ENCODE measurements at places on chromosomes 4 and X.

GRCh38 chrX:3299636-3300035, 46.8 kb downstream of the MXRA5 start:
- no peak for DNase-seq

GRCh38 chr4:145003675-145004074, 94.3 kb downstream of the ANAPC10 start:
- DNase-seq, result no peak

DNA sequence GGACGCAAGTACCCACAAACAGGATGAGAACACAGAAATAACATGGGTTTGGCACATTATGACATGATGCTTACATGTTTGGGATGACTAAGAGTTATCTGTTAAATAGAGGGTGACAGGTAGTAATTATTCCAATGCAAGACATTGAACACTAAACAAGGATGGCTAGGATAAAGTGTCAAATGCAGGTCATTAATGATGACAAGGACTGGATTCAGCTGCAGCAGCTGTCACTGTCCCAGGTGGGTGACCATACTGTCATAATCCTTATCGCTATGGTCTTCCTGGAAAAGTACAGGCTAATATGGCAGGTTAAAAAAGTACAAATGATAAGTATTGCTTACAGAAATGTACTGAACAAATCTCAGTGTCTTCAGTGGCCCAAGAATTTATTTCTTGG, 123.9 kb downstream of the ANTXR2 start:
- no peak for DNase-seq

GRCh38 chr4:82268050-82268825, 105.6 kb downstream of the HNRNPD start:
- DNase-seq, result peak; percentile 6

DNA sequence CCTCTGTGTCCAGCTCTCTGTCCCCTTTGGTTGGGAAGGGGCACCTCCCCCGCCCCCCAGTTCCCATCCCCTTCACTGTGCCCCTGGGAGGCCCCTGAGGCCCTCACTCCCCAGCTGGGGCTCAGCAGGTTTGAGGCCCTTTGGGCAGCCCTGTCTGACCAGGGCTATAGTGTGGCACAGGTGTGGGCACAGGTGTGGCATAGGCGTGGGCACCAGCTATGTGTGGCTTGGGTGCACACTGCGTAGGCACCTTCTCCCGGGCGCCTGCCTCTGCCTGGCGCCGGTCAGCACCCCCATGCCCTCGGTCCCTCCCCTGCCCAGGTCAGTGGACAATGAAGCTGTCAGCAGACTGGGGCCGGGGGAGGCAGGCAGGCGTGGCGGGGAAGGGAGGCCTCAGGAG, 7.5 kb upstream of the FGFR3 start:
- DNase-seq, result no peak

DNA sequence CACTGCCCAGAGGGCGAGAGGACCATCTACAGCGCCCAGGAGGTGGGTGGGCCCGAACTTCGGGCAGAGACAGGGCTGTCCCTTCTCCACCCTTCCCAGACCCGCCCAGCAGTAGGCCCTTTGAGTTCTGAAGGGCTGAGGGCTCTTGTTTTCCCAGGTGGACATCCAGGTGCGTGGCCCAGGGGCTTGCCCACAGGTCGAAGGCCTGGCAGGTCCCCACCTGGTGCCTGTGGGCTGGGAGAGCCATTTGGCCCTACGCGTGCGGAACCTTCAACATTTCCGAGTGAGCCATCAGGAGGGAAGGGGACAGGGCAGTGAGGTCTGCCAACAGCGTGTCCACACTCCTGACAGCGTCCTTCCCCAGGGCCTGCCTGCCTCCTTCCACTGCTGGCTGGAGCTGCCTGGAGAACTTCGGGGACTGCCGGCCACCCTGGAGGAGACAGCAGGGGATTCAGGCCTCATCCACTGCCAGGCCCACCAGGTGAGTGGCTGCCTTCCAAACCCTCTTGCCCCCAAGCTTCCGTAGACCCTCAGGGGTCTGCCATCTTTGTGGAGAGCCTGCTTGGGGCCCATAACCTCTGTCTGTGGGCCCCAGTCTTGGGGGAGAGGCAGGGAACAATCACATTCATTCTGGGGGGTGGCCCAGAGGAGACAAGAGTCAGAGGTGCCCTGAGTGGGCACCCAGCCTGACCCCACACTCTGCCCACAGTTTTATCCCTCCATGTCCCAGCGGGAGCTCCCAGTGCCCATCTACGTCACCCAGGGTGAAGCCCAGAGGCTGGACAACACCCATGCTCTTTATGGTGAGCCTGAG, 6.8 kb downstream of the PLXNB3 start:
- DNase-seq, result no peak

DNA sequence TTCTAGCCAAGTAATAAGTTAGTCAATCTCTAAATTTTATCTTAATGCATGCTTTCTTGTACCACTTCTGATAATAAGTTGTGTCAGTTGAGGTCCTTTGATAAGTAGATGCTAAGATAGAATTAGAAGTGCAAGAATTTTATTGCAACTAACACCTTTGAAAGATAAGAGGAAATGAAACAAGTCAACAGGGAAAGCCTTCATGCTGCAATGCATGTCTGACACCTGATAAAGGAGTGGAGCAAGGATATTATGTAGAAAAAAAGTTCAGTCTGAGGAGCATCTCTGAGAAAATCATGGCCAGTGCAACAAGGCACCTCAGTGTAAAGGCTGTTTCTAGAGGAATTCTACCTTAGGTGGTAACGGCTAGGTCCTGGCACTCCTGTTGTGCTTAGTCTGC, 210.7 kb upstream of the PPP1R2C start:
- no peak for DNase-seq

- DNase-seq, result no peak
Observed at GRCh38 chr4:151098979-151099228, 524 bp upstream of the RPS3A start.

Measured in brain pericyte (primary cell).